Activated CD8-positive, alpha-beta memory T cell treated with anti-CD3 and anti-CD28 coated beads for 48 hours (primary cell): ENCODE measurements at places on chromosomes 1 and 21.

DNA sequence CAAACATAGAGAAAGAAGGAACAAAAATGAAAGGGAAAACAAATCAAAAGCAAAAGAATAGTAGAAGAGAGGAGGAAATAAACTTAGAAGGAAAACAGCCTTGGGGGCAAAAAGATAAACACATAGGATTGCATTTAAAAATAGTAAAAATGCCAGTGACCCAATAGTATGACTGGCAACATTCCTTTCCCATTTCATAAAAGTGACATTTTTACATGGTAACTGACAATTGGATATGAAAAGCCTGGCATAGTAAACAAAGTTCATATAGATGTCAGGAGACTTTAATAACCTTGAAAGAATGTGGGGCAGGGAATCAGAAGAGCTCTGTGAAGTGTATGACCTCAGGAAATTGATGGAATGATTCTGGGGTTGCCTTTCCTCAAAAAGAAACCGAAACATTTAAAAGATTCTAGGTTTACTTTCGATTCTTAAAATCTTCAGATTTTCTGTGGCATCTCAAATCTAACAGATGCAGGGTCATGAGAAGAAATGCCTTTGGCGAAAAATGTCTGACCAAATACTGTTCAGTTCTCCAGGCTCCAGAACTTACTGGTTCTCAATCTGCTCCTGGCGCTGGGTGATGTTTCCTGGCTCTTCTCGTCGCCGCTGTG is 33.7 kb downstream of the SPTA1 start:
- DNase-seq, result no peak

GRCh38 chr1:219027146-219027673 is 146.5 kb upstream of the LYPLAL1 start:
- no peak for DNase-seq

DNA sequence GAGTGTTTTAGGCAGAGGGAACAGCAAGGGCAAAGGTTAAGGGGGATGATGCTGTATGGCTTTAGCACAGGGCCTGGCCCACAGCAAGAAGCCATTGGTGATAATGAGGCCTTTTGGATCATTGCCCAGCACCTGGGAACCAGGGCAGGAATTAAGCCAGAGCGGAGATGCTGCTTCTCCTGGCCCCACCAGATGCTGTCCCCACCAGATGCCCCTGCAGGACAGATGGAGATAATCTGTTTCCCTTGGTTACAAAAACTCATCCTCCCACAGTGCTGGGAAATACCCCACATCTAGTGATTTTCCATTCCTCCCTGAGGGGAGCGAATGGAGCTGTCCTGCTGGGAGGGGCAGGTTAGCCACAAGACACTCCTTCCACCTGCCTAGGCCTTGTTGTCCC is 18.8 kb downstream of the OPRD1 start:
- DNase-seq, result no peak

DNA sequence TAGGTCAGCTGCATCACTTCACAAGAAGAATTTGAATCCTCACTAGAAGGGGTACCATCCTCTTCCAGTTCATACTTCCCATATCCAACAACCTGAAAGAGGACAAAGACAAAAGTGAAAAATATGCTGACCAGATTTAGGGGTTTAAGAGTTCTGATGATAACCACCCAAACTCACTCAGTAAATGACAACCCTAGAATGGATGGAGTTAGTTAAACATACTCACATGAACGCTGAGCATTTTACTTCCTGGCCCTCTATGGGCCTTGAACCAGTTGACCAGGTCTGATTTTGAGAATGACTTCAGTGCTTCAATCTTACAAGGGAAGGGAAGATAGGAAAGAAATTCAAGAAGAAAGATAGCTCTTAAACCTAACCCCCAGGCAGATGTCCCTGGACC is 89.2 kb downstream of the NRDC start:
- no peak for DNase-seq

GRCh38 chr1:112244131-112244530 is 151.9 kb upstream of the CTTNBP2NL start:
- DNase-seq, result no peak

GRCh38 chr1:87941337-87941946 is 612.8 kb downstream of the LMO4 start:
- no peak for DNase-seq
